Stimulated activated CD8-positive, alpha-beta memory T cell treated with anti-CD3 and anti-CD28 coated beads, Interleukin-7, amount 100 ng/mL, for 4 hours (primary cell): ENCODE measurements at places on chromosomes 5 and 9.

- no peak for DNase-seq
Measured at GRCh38 chr5:108661590-108662219, 86.0 kb upstream of the FER start.

GRCh38 chr5:428754-429452 is 14.1 kb upstream of the EXOC3 start:
- DNase-seq = no peak

GRCh38 chr5:66013397-66013796 is 87.0 kb downstream of the ERBIN start:
- DNase-seq = no peak

DNA sequence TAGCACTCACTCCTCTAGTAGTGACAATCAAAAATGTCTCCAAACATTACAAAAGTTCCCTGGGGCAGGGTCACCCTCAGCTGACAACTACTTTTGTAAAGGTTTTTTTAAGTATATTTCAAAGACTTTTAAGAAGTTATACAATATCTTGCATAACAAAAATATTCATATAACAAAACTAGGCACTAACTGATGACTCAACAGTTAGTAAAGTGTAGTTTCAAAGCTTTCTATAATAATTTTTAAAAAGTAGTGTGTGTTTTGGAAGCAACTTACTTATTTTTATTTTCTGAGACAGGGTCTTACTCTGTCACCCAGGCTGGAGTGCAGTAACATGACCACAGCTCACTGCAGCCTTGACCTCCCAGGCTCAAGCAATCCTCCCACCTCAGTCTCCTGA is 84.9 kb downstream of the BAAT start:
- no peak for DNase-seq

GRCh38 chr9:106846857-106847256 is 16.1 kb upstream of the ZNF462 start:
- no peak for DNase-seq

- no peak for DNase-seq
Measured at GRCh38 chr5:172862165-172862801, 28.2 kb downstream of the ERGIC1 start.

- peak; percentile 64 for DNase-seq
Measured at GRCh38 chr9:98974994-98975712, 31.4 kb downstream of the COL15A1 start.

- DNase-seq = no peak
Measured at GRCh38 chr9:134358026-134358661, 31.9 kb downstream of the RXRA start.

GRCh38 chr5:15236911-15237508 is 263.0 kb upstream of the FBXL7 start:
- DNase-seq = no peak

GRCh38 chr5:163478126-163478981 is 17.9 kb downstream of the HMMR start:
- DNase-seq = no peak

GRCh38 chr5:155753943-155754581 is 572.9 kb upstream of the SGCD start:
- DNase-seq = no peak

GRCh38 chr9:87008667-87009066 is 61.4 kb upstream of the GAS1 start:
- DNase-seq = no peak

DNA sequence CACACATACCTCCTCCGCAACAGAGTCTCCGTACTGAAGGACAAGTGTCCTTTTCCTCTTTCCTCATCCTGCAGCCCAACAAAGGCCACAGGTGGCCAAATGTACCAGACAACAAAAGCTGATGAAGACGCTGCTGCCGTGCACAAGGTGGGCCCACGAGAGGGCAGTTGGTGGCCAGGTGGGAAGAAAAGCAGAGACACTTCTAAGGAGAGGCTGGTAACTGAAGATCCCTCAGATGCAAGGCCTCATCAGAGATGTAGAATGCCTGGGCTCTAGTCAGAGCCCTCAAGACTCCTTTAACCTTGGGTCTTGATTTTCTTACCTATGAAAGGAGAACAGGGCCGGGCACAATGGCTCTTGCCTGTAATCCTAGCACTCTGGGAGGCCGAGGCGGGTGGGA is 75.7 kb downstream of the NRG2 start:
- no peak for DNase-seq

DNA sequence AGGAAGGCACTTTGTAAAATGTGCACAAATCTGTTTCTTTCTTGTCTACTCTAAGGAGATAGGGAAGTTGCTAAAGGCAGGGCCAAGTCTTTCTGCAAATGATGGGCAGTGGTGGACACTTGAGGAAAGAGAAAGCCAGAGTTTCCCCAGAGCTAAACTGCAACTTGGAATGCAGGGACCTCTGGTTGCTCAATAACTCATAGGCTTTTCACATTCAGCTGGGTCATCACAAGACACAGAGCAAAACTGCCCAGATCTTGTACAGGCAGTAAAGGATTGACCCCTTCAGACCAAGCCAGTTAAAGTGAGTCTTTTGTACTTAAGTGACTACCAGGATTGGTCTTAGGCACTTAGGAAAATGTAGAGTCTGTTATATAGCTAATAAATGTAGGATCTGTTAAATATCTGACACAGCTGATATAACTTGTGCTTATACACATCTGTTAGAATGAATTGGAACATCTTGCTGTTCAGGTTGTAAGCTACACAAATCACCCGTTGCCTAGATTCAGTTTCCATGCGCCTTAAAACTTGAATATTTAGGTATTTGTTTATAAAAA is 13.5 kb upstream of the AGXT2 start:
- no peak for DNase-seq
